ENCODE measurements at places on chromosomes 5 and 9.

GRCh38 chr5:13944560-13945199 lies at the start of gene DNAH5:
TSS of gene DNAH5 (minus strand) at chr5:13944688. CDS start at chr5:13944438, 250 bp downstream.
- peak; percentile 25 for DNase-seq

- DNase-seq = peak; percentile 97
These were observed 71.2 kb upstream of the GLIS3 start for GRCh38 chr9:4371108-4371507.

- no peak for DNase-seq
These were observed 23.2 kb upstream of the DAB2 start for GRCh38 chr5:39447968-39448367.

DNA sequence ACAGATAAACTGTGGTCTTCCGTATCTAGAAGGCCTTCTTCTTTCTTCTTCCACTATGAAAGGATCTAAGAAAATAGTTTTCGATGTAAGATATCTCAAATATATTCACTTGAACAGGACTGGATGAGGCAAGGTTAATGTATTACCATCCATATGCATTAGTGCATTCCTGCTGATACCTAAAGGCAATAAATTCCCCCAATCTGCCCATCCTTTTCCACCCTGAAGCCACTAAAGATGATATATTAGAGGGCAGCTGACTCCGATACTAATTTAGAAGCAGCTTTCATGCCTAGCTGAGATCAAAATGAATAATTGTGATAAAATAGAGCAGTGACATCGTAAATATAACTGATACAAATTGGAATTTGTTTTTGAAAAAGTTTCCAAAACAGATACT lies 63.3 kb downstream of the DEPDC1B start:
- DNase-seq = no peak

- no peak for DNase-seq
These were observed 597.9 kb upstream of the SGCD start for GRCh38 chr5:155728857-155729683.

GRCh38 chr9:34691936-34692315 lies 850 bp upstream of the CCL19 start:
- no peak for DNase-seq

GRCh38 chr5:177510567-177511053 lies 984 bp upstream of the DOK3 start:
- no peak for DNase-seq

- no peak for DNase-seq
These were observed 135.7 kb downstream of the OLFM1 start for GRCh38 chr9:135222881-135223760.
